HFFc6 (cell line): ENCODE measurements at places on chromosomes 1 and 21. TPM values are rescaled to one million over a fixed set of nuclear protein-coding genes. Genes with fewer than 3 reads are reported as not detected.

OR2M3 gene
- total RNA-seq, result not detected in 3 replicates

DNA sequence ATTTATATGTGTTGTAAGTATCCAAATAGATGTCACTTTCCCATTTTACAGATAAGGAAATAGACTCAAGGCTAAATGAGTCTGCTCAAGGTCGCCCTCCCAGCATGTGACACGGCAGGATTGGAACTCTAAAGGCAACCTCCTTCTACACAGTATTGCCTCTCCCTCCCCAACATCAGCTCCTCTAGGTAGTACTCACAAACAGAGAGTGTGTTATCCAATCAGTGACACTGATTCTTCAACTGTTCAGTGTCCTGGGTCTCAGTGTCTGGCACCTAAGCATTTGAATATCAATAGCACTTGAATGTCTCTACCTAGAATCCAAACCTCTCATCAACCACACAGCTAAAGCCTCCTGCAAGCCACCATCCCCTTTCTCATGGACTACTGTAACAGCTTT is 87.1 kb downstream of the DAB1 start:
- no peak for DNase-seq

GRCh38 chr21:29287383-29287782 is 11.3 kb upstream of the BACH1 start:
- peak; percentile 19 for DNase-seq

DNA sequence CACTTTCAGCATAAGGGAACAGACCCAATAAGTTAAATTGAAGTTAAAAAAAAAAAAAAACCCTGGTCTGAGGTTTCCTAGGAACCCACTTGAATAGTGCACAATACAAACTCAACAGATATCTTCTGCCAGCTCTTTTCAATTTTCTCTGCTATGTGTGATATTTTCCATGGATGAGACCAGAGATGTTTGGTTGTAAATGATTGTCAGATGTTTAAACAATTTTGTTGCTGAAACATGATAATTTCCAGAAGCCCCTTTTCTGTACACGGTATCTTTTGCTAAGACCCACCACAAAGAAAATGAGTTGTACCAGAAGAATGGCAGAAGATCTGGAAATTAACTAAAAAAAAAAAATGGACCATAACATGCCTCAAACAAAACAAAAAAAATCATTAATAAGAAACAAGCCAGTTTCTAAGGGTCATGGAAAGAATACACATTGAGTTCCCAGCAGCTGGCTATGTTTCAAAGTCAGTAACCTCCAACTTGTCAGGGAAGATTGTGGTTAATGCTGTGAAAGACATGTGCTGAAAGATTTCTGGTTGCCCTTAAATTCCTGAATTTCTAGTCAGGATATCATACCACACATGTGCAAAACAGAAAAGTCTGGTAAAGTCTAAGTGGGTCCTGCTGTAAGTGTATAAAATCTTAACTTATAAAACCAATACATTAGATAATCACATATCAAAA is 35.6 kb upstream of the MGST3 start:
- peak; percentile 8 for DNase-seq

GRCh38 chr1:174982971-174983689 is 16.6 kb upstream of the CACYBP start:
- peak; percentile 56 for DNase-seq

DNA sequence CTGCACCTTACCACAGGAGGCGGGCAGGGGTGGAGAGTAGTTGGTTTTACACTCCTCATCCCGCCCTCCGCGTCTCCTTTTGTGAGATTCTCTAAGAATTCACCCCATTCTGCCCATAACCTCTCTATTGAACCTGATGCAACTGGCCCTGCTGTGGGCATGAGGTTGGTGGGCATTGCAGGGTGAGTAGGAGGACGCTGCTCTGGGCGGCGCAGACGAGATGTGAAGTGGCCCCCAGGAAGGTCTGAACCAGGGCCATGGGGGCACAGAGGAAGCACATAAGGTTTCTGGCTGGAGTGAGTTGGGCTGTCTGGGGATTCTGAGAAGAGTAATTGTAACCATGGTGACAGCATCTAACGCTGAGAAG is 8.8 kb downstream of the PADI1 start:
- no peak for DNase-seq

DNA sequence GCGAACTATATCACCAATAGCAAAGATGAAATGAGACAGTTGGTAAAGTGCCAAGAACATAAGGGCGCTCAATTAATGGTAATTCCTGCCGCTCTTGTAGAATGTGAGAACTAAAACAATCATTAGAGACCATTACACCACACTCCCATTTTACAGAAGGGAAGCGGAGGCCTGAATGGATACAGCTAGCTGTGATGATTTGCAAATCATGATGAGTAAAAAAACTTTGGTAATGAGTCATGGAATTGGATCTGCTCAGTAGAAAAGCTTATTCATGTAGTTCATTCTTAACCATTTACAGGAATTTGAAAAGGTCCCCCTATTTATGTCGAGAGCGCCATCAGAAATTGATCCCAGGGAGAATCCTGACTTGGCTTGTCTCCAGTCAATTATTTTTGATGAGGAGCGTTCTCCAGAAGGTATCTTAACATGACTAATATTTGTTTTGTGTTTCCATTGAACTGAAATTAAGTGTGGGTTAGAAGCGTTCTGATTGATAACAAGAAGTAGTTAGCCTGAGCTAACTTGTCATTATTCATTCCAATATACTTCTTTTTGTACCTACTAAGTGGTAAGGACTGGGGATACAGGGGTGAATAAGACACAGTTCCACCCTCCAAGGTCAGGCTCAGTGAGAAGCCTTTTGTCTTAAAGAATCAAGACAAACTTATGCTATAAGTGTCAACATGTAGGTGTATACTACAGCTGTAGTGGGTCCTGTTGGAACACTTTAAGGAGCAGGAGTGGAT is 812 bp downstream of the TTC4 start:
- DNase-seq, result peak; percentile 67

DNA sequence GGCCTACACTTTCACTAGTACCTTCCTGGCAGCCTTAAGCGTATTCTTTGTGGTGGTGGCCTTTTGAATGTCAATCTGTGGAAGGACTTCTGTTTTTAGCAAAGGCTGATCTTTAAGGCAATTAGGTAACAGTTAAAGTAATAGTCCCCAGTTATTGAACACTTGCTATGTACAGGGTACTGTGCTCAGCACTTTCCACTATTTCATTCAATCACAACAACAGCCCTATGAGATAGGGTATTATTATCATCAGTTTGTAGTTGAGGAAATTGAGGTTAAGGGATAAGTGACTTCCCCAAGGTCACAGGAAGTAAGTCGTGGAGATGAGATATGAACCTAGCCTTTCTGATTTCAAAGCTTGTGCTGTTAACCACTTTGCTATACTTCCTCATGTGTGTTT is 185.7 kb downstream of the ST6GALNAC3 start:
- no peak for DNase-seq

HRNR gene
- not detected in 2 replicates for total RNA-seq

FCER1G gene
- total RNA-seq, result 0.65 TPM in 1 of 2 replicates, not detected in the other

ASH1L gene
- total RNA-seq, result 25.5 to 31.5 TPM (median 26.3 TPM) in 3 replicates

AQP10 gene
- total RNA-seq, result not detected in 3 replicates

GRCh38 chr1:203287109-203287893 is 18.0 kb upstream of the BTG2 start:
- no peak for DNase-seq

DNA sequence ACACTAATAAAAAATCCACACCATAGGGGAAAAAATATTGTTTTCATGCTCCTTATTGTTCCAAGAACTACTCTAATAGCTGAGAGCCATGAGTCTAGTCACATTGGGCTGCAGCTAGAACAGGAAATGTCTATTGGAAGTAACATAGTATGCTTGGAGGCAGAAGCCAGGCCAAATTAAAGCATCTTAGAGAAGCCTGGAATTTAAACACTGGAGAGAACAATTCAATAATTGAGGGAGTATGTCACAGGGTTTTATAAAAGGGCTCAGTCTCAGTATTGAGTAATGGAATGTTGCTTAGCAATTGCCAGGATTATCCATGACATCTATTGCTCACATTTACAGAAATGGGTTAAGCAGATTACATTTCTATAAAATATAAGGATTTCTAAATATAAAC is 471.3 kb downstream of the LMO4 start:
- peak; percentile 18 for DNase-seq

OR2T2 gene
- total RNA-seq, result not detected in 3 replicates

GRCh38 chr1:3736131-3736561 is 16.1 kb upstream of the CCDC27 start:
- DNase-seq, result no peak

DNA sequence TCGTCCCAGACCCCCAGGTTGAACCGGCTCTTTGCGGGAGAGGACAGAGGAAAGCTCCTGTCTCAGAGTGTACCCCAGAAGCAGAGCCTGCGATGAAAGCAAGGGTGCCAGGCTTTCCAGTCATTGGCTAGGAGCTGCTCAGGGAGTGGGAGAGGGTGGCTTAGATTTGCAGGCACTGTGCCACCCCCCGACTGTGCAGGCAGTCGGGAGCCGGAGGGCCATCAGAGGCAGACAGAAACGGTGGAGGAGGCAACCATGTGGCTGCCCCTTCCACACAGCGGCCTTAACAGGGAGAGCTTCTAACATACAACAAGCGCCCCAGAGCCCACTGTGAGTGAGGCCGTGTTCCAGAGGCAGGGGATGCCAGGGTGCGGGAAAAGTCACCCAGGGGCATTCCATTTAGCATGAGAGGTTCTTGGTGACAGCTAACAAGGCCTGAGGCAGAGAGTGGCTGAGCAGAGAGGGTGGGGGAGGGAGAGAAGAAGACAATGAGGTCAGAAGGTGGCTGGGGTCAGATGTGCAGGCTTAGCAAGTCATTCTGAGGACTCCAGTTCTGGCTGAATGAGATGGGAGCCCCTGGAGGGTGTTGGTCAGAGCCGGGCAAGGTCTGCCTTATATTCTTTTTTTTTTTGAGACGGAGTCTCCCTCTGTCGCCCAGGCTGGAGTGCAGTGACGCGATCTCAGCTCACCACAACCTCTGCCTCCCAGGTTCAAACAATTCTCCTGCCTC is 9.5 kb upstream of the C1orf167 start:
- no peak for DNase-seq

DNA sequence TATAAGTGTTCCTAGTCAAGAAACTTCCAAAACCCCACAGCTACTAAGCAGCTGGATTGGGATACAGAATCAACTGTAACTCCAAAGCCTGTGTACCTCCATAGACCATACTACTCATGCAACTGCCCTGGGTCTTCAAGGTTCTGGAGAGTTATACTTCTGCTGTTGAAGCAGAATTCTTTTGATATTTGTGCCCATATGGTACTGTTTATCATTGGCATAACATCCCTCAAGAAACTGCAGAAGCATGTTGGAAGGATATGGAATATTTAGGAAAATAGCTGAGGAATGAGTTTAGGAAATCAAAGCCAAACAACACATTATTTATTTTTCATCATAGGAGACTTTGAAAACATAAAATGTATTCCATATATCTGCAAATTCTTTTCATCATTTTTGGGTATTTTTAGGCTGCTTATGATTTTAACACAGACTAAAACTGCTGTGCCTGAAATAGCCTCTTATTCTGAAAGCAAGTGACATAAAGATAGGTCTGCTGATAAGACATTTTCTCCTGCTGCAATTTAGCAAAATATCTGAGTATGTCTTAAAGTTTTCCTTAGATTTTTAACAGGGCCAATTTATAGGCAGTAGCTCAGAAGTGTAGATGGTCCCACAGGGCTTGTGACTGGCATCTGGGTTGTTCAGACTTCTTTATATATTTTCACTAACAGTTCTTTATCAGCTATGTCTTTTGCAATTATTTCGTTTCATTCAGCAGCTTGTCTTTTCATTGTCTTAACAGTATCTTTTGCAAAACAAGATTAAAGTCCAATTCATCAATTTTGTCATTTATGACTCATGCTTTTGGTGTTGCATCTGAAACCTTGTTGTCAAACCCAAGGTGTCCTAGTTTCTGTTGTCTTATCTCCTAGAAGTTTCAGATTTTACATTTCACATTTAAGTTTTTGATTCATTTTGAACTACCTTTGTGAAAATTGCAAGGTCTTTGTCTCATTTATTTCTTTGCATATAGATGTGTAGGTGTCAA is 41.1 kb upstream of the ZNF124 start:
- DNase-seq, result no peak

FCAMR gene
- not detected in 2 replicates for total RNA-seq

DNA sequence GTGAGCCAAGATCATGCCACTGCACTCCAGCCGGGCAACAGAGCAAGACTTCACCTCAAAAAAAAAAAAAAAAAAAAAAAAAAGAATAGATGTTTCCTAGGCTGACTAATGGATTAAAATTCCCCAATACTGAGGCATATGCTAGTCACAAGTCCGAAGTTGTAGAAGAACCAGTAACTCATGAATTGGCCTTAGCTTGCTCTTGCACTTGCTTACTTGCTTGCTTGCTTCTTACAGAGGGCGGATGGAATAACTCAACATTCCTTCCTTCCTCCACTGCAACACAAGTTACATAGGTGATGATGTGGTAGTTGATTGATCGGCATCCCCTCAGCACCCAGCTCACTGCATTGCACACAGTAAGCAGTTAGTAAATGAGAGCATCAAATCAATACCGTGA is 2.8 kb upstream of the TARS2 start:
- DNase-seq, result peak; percentile 83

- DNase-seq, result no peak
These were observed 166.4 kb downstream of the PSMG1 start for GRCh38 chr21:39016740-39017315.

DNA sequence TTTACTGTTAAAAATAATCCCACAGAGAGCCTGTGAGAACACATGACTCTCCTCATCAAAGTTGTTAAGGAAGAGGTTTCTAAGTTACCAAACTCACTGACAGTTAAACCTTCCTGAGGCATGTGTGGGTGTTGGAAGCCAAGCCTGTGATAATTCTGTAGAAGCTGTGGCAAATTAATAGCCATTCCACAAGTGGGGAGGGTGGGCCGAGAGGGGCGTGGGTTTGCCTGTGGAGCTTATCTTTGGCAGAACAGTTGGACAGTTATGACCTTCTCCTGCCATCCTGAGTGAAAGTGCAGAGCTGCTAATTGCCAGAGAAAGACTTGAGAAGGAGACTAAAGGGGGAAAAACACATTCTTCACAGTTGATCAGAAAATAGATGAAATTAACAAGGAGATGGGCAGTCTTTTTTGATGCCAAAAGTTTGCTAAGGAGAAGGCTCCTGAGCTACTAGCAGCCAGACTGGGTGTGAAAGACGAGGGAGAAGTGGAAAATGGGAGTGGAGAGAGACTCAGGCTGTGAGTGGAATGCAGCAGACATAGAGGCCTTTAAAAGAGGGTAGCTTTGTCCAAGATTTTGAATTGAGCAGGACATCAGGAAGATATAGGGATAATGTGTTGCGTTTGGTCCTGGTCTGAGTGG is 1.6 kb upstream of the PLA2G2C start:
- DNase-seq, result no peak

- DNase-seq, result no peak
These were observed 18.2 kb downstream of the KIF1B start for GRCh38 chr1:10228528-10228927.

KCNT2 gene
- total RNA-seq, result 0.23 to 1.4 TPM (median 0.96 TPM) in 3 replicates

DNA sequence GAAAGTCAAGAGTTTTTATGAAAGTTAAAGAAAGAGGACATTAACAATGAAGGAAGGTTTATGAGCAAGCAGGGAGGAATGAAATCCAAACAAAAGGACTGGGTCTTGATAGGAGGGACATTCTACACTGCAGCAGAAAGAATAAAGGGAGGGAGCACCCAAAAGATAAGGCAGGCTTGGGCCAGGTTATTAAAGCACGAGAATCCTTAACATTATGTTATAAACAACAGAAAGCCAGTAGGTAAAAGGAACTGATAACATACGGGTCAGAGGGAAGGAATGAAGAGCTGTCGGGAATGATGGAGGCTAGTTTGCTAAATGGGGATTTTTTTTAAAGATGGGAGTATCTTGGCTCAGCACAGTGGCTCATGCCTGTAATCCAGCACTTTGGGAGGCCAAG is 19.4 kb downstream of the LPGAT1 start:
- DNase-seq, result no peak

- DNase-seq, result no peak
These were observed 78.7 kb downstream of the ETS2 start for GRCh38 chr21:38884440-38884839.

- no peak for DNase-seq
These were observed 26.2 kb upstream of the KIF26B start for GRCh38 chr1:245128381-245129101.
